Vagina (tissue), 2 donors: ENCODE measurements at places on chromosomes 16 and 17.
A peak's percentile ranks its signal among the peaks of the same experiment; 100 is the strongest.

- DNase-seq: no peak
These were observed 89.2 kb downstream of the PITPNC1 start for GRCh38 chr17:67466251-67466796.

GRCh38 chr17:7850701-7851437 lies 4.0 kb upstream of the TMEM88 start:
- no peak for DNase-seq

DNA sequence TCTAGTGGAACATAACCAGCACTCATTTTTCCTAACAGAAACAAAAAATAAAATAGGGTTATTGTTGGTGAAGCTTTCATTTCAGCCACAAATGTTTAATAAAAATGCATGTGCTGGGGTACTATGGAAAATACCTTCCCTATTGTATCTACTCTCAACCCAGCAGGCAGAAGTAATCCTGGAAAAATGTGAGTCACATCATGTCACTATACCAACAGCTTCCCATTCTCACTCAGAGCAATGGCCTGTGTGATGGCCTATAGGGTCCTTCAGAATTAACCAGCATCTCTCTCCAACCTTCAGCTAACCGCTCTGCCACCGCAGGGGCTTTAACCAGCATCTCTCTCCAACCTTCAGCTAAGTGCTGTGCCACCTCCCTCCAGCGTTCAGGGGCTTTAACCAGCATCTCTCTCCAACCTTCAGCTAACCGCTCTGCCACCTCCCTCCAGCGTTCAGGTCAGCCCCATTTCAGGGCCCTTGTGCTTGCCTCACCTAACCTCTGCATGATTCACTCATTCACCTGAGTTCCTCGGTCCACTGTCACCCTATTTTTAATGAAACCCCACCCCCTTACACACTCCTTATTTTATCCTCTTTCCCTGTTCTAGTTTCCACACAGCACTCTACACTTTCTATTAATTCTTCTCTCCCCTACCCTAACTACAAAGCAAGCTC lies 34.0 kb downstream of the UBE2G1 start:
- DNase-seq: no peak

DNA sequence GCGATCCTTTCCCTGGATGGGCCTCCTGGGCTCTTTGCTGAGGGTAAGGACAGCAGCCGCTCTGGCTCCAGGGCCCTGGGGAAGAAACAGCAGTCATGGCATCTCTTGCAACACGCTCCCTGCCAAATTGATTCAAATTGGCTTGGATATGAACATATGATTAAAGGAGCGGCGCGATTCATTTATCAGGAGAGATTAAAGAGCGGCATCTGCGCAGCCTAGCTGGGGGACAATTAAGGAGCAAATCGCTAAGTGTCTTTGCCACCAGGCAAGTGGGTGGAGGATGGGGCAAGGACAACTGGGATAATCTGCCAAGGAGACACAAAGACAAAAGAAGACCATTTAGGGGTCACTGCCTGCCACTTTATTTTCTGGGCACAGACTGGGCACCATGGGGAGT lies 27.8 kb downstream of the PIPOX start:
- no peak for DNase-seq

GRCh38 chr16:30367349-30368009 lies 2.8 kb downstream of the TBC1D10B start:
- DNase-seq: no peak

- no peak for DNase-seq
These were observed 8.8 kb downstream of the CD2BP2 start for GRCh38 chr16:30346286-30346685.

DNA sequence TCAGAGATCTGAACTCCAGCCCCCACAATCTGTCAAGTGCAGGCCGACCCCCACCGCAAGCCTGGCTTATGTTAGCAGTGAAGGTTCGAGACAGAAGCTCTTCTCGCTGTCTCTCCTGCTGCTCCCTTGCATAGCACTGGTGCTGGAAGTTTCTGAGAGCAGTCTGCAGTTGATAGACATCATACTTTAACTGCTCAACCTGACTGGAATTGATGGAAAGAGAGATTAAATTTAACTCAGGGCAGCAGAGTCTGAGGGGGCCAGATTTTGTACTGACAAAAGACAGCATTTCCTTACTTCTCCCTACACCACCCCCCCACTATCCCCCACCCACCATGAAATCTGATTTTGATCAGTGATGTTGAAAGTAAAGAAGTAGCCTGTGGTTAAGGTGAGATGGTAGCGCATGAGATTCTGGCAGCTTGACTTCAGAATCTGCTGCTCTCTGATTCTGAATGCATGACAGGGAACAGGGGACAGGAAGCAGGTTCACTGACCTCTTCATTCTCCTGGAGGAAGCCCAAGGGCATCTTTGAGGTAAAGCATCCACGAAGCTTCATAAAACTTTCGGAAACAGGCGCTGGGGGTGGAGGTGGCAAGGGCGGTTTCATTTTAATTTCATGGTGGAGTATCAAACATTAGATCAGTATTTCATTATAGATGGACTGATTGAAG lies 44.3 kb upstream of the TMEM97 start:
- DNase-seq: peak; percentile 47

DNA sequence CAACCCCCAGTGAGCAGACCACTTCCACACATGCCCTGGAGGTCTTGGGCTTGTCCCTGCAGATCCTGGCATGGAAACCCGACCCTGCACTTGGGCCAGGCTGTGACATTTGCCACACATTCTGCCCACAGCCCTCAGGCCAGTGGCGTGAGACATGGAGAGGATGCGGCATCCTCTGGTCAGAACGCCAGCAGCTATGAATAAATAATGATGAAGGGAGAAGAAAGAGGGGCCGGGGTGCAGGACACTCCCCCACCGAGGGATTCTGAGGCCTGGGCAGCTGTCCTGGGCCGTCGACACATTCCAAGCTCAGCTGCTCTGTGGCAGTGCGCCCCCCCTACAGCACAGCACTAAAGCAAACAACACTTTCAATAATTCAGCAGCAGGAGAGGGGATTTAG lies 148.8 kb downstream of the ENGASE start:
- no peak for DNase-seq

- DNase-seq: no peak
These were observed 159.1 kb downstream of the UTP18 start for GRCh38 chr17:51419476-51419875.

DNA sequence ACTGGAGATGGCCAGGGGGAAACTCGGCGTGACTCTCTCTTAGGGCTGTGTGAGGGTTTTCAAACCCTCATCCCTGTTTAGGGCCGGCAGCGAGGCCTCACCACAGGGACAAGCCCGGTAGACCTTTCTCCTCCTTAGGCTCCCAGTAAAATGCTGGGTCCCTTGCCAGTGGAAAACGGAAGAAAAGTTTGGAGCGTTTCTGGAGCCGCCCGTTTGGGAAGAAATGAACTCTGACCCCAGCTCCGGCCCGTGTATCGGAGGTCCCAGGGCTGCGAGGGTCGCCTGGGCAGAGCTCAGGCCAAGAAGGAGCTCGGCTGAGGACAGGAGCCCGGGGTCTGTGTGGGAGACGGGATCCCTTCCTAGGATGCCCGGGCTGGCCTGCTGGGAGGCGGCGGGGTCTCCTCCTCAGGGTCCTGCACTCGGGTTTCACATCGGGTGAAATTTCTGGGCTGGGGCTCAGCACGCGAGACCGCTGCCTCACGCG lies 23.2 kb downstream of the ZNF213 start:
- no peak for DNase-seq

DNA sequence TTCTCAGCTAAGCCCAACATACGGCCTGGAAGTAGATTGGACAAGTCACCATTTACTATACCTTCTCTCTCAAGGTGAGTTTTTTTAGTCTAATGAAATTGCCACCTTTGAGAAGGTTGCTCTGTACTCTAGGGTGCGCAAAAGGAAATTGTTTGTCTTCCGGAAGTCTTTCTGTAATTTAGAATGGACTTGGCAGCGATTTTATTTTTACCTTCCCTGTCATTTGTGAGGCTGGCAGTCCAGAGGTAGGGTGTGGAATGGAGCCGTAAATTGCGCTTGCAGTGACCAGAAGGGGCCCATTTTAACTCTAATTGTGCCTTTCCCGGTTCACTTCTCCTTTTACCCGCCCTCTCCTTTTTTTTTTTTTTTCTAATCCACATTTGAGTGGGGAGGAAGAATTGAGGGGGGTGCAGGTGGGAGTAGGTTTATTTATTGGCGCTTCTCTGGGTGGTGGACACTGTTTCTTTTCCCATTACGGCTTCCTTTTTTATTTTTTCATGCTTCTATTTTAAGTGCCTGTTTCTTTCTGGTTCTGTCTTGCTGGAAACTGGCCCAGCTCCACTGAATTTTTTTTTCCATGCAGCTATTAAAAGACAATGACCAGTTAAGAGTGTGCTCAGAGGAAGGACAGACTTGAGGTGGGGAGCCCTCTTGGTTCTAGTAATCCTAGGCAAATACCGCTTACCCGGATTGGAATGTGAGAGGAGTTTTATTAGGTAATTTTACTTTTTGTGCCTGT lies 89.7 kb upstream of the CLEC18A start:
- DNase-seq: no peak

GRCh38 chr16:64947651-64948050 lies 174.2 kb downstream of the CDH11 start:
- DNase-seq: no peak

DNA sequence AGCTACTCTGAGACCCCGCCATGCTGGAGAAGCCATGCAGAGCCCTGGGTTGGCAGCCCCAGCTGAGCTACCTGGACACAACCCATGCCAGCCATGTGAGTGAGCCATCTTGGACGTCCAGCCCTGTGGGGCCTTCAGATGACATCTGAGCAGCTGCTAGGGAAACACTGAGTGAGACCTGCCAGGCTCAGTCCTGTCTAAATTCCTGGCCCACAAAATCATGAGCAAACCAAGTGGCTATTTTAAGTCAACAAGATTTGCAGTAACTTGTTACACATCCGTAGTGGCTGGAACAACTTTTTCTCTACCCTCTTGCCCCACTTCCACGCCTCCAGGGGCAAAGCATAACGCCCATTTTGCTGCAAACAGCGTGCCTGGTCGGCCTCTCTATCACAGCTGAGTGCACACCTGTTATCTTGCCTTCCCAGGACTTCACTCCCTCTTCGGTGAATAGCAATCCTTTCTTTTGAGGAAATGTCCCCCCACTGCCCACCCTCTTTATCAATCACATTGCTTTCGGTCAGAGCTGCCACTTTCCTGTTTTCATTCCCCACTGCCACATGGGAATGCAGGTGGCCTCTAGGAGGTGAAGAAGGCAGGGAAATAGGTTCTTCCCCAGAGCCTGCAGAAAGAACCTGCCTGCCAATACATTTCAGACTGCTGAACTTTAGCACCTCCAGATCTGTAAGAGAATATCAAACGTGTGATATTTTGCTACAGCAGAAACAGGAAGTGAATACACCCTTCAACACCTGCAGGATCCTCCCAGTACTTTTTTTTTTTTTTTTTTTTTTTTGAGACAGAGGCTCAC lies 7.4 kb upstream of the SCIMP start:
- no peak for DNase-seq

- no peak for DNase-seq
These were observed 91.6 kb downstream of the XYLT1 start for GRCh38 chr16:17379121-17379571.

GRCh38 chr17:9212376-9213302 lies 191.3 kb downstream of the NTN1 start:
- no peak for DNase-seq

DNA sequence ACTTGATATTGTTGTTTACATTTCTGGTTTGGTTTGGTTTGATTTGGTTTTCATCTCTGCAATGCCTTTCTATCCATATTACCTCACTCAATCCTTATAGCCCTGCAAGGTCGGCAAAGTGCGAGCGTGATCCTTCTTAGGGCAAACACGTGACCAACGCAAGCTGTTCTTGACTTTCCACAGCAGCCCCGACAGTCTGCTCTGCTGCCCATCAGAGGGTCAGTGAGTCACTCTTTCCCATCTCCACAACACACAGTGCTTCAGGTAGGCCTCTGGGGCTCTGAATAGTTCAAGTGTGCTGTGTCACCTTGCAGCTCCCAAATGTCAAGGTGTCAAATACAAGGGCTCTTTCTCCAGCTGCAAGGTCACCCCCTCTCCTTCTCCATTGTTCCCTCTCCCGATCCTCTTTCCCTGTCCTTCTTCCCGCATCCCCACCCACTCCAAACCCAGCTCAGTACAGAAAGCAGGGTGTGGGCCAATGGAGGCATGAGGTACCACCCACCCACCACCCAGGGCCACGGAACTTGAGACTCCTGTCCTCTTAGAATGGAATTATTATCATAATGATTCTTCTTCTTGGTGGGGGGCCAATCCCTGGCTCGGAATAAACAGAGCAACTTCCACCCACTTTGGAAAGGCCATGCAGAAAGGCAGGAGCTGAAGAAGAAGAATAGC lies 139.7 kb downstream of the SLC39A11 start:
- no peak for DNase-seq

GRCh38 chr17:33871720-33872540 lies 383.2 kb upstream of the CCL2 start:
- DNase-seq: no peak

GRCh38 chr16:52320930-52321439 lies 226.0 kb downstream of the TOX3 start:
- DNase-seq: no peak

DNA sequence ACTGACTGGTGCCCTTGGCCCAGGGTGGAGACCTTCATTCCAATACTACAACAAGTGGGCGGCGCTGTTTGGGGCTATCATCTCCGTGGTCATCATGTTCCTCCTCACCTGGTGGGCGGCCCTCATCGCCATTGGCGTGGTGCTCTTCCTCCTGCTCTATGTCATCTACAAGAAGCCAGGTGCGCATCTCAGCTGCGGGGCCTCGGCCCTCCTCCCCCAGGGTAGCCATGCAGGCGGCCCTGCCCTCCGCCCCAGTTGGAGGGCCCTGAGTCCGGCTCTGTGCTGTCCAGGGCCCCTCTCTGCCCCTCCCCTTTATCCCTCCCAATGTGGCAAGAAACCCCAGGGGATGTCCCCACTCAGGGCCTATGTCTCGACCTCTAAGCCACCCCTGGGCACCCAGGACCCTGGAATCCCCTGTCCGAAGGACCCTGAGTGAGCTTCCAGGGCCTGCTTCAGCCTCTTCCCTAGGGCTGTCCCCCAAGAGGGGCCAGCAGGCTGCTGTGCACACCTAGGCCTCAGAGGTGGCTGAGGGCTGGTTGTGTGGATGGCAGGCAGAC lies 19.1 kb downstream of the SLC12A3 start:
- DNase-seq: no peak

GRCh38 chr17:2237521-2237921 lies 66.1 kb downstream of the SMG6 start:
- DNase-seq: no peak

GRCh38 chr17:20925091-20925490 lies 117.7 kb downstream of the USP22 start:
- DNase-seq: no peak

- DNase-seq: no peak
These were observed 25.4 kb upstream of the KRT20 start for GRCh38 chr17:40910441-40910841.

- DNase-seq: no peak
These were observed 15.2 kb downstream of the SLC13A5 start for GRCh38 chr17:6698004-6698403.
